Breast epithelium (tissue), 4 donors: ENCODE measurements at places on chromosomes 7 and 10.

DNA sequence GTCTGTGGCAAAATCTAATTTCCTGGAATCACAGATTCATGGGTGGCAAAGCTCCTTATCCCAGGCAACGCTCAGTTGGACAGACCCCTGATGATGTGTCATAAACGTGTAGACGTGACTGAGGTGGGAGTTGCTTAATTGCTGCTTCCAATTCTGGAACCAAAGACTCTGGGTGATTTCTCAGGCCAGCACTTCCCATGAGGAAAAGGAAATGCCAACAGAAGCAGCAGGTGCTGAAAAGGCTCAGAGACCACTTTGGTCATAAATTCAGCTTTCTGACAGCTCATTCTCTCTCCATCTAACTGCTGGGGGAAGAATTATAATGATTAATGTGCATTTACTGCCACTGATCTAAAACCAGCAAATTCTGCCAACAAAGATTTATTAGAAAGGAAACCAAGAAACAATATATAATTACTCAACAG lies 88.7 kb downstream of the OSBPL3 start:
- no peak for DNase-seq

DNA sequence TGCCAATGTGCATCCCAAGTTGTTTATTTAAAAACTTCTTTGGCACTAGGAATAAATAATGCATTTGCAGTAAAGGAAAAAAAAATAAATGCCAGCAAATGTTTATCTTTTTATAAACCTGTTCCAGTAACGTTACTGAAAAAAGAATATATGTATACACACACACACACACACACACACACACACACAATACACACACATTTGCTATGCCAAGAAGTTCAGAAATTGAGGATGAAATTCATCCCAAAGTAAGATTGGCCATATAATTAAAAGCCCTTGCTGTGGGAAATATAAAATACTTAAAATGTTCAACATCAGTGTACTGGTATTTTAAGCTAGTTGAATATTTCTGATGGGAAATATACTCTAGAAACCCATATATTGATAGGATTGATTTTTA lies 2.6 kb downstream of the PLXDC2 start:
- no peak for DNase-seq

DNA sequence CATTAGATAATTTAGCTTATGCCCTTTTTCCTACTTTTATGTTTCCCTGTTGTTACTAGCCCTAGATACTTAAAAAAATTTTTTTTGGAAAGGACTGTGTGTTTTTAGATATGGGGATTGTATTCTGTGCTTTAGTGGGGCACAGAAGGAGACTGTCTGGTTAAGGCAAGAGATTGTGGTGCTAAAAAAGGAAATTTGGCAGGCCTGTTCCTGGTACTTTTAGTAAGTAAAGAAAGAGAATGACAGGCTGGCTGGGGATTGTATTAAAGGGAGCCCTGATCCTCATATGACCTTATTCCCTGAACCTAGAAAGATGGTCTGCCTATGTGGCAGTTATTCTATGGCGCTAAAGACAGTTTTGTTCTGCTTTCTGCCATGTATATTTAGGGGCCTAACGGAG lies 74.8 kb downstream of the AUTS2 start:
- DNase-seq: no peak

DNA sequence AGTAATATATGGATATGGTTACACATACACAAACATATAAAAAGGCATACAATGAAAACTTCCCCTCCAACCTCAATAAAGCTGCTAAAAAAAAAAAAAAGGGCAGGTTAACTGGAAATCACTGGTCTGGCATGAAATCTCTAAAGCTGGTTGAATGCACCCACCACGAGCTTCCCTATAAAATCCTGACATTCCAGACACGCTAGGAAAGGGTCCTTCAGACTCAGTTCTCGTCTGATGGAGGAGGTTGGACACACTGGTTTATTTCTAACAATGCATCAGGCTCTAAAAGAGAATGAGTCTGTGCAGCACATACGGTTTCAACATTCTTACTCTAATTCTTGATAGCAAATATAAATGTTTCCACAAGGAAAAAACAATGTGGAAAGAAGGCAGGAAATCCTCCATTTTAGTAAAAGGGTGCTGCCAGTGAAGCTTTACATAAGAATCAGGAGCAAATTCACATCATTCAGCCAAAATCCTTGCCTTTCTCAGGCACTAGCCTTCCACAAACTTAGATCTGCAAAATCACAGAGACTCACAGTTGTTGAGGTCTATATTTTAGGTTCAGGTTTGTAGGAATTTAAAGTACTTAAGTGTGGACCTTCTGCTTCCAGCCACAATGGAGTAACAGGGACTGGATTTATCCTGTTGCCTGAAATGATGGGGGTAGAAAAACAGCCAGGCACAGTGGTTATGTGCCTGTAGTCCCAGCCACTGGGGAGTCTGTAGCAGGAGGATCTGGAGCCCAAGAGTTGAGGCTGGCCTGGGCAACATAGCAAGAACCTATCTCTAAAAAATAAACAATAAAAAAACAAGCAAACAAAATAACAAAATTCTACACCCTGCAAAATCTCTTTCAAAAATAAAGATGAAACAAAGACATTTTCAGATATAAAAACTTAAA lies 73.5 kb downstream of the CYTH3 start:
- DNase-seq: no peak

DNA sequence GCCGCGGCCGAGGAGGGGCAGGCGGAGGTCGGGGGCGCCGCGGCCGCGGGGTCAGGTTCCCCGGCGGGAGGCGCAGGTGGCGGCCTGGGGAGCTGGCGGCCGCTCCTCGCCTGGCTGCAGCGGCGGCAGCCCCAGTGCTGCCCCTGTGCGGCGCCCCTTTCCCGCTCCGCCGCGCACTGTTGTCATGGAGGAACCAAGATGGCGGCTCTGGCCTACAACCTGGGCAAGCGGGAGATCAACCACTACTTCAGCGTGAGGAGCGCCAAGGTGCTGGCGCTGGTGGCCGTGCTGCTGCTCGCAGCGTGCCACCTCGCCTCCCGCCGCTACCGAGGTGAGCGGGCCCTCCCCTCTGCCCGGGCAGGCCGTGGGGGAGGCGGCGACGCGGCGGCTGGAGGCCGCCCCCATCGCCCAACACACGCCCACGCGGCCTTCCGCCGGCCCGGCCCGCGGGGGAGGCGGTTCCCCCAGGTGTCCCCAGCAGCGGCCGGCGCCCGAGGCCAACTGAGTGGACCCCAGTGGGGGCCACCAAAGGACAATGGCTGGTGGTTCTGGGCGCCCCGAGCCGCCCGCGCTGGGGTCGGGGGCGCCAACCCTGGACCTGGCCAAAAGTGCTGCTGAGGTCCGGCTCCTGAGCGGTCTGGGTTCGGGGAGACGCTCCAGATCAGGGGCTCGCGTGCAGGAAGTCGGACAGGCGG lies 425 bp downstream of the CASD1 start:
- DNase-seq: peak; percentile 62

DNA sequence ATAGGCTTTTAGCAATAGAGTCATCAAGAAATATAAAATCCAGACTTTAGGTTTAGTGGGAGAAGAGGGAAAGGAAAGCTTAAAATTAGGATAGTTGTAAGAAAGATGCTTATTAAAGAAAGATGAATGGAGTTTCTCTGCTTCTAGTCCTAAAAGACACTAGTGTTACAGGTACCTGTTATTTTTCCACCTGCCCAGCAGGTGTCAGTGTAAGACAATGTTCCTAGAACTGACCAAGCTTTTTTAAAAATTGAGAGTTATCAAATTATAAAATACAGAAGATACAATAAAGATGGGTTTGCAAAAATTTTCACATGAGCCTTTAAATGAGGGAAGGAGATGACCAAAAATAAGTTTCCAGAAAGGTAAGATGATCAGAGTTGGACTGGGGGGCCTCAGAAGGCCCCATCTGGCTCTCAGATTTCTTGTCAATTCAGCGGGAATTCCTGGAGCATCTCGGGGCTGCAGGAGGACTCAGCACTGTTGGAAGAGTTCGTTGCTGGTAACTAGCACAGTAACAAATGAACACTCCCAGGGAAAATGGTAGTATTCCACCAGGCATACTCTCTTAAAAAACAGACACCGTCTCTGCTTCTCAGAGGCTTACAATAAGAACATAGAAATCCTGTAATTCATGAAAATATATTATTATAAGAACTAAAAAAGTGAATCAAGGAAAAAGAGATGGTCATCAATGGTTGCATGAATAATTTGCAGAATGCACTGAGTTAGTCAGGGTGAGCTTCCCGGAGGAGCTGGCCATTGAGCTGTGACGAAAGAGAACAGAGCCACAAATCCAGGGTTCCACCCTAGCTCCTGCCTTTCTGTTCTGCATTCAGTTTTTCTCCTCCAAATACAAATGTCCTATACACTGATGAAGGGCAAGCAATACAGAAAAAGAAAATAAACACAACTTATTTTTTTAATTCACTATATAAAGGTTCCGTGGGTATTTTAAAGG lies 71.8 kb upstream of the PIK3CG start:
- DNase-seq: no peak

- DNase-seq: peak; percentile 46
Observed at GRCh38 chr10:69496352-69497230, 45.3 kb downstream of the TSPAN15 start.

GRCh38 chr7:121313793-121314676 lies 14.8 kb upstream of the WNT16 start:
- no peak for DNase-seq

- peak; percentile 92 for DNase-seq
Observed at GRCh38 chr7:2641406-2642393, 9.9 kb downstream of the TTYH3 start.

DNA sequence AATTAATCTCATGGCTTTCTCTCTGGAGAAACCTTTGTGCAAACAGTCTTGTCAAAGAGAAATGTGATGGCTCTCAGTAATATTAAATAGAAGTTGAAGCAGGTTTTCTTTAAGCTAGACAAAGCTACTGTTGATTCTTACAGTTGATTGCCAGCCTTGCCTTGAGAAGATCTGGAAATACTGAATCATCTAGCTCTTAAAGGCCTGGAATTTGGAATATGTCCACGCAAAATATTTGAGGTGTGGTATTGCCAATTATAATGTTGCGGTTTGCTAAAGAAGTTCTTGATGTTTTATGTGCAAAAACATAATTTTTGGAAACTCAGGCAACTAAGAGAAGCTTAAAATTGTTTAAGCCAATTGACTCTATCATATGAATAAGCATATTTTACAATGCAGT lies 371.9 kb downstream of the PHF14 start:
- no peak for DNase-seq

GRCh38 chr10:81251457-81252115 lies 623.4 kb upstream of the NRG3 start:
- DNase-seq: no peak

DNA sequence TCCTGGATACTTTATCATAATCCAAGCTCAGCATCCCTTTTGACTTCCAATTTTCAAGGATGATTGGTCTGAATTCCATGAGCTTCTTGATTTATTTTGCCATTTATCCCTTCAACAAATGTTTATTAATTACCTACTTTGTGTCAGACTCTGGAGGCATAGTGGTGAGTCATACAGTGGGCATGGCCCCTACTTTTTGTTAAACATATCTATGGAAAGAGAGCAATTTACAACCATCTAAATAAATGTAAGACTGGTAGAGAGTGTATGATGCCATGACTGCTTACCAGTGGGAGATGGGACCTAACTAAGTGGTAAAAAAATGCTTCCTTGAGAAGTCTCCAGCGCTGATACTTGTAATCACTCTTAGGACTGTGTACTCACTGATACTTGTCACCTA lies 286.6 kb downstream of the SUGCT start:
- DNase-seq: no peak

- no peak for DNase-seq
Observed at GRCh38 chr7:68820321-68820720, 778.0 kb upstream of the AUTS2 start.

DNA sequence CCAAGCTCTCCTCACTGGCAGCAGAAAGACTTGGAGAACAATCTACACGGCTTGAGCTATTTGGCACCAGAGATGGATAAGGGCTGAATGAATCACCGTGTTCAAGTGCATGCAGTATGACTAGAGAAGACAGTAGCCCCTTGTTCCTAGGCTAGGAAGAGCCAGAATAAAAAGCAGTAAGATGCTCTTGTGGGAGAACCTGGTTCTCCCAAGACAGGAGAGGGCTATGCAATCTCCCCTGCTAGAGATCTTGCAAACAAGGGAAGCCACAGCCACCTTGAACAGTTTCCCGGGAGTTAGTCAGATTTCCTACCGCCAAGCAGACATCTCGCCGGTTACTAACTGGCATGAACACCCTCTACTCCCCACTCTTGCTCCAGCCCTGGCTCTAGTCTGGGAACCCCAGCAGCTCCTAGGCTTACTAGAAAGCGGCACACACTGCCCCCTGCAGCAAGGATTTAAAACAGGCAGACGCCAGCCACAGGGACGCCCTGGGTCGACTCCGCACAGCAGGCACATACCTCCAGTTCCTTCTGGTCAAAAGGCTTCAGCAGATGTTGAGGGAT lies 107.3 kb downstream of the SMURF1 start:
- DNase-seq: no peak

DNA sequence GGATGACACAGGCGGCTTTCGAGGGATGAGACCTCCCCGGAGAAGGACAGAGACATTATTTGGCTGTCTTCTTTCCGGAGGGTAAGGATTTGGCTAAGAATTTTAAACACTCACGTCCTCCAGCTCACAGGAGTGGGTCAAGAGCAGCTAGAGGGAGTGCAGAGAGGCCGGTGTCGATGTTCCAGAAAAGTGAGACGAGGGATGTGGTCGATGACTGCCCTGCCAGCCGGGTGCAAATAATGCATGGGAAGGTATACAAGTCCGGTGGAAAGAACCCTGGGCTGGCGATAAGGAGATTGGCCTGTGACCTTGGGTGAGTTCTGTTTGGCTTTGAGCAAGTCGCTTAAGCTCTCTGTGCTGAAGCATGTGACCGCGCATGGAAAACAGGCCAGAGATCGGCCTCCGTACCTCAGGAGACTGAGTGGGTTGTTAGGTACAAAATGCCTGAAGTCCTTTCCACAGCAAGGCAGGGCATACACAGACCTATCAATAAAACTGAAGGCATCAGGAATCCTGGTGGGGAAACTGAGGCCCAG lies 149.1 kb downstream of the UBE2H start:
- no peak for DNase-seq

- peak; percentile 40 for DNase-seq
Observed at GRCh38 chr10:86652361-86653202, 1.8 kb upstream of the OPN4 start.

- DNase-seq: no peak
Observed at GRCh38 chr7:142711196-142711595, 38.1 kb upstream of the PRSS1 start.

- no peak for DNase-seq
Observed at GRCh38 chr10:61618388-61618961, 44.3 kb upstream of the CABCOCO1 start.

- no peak for DNase-seq
Observed at GRCh38 chr10:101052285-101052684, 9.5 kb upstream of the KAZALD1 start.
